ENCODE measurements at places on chromosomes 1 and 21.

GRCh38 chr1:224785622-224786021 is 143.9 kb upstream of the DNAH14 start:
- no peak for DNase-seq

- DNase-seq, result no peak
Observed at GRCh38 chr21:31110430-31110829, 72.2 kb upstream of the KRTAP19-8 start.

DNA sequence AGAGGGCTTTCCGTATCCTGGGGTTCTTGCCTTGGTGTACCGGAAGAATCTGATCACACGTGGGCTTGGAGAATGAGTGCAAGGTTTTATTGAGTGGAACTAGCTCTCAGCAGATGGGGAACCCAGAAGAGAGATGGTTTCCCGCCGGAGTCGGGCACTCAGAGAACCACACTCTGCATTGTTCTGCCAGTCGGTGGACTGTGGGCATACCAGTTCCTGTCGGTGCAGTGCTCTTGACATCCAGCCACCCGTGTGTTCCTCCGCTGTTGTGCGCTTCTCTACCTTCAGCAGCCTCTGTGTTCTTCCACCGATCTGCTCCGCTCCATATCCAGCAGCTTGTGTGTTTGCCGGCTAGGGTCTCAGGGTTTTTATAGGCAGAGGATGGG is 10.8 kb upstream of the PPIE start:
- no peak for DNase-seq

DNA sequence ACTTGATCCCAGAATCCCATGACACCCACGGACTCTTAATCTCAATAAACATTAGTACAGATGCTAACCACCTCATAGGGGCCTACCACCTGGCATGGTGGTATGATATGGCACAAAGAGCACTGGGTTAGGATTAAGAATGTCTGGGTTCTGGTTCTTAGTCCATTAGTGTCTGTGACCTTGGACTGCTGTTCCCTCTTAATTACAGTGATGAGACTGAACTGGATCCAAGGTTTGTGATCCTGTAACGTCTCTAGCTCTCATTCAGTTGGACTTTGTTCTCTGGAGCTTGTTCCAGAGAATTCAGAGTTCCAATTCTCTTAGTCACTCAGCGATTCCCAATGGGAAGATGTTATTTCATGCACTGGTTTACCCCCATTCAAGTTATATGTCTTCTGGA is 23.6 kb upstream of the PIGC start:
- no peak for DNase-seq

DNA sequence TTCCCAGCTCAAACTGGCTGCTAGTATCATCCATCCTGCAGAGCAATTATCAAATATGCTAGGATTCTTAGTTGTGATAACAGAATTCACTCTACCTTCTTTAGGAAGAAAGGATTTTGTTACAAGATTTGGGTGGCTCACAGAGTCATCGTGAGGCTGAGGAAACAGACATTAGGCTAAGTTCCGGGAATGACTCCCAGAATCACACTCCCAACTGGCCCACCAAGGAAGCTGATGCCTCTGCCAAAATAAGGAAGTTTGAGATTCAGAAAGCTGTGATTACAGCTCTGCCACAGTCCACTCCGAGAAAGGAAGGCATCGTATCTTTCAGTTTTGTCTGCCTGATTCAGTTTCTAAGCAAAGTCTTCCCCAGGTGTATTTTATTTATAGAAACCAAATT is 50.6 kb upstream of the LYPLAL1 start:
- no peak for DNase-seq

DNA sequence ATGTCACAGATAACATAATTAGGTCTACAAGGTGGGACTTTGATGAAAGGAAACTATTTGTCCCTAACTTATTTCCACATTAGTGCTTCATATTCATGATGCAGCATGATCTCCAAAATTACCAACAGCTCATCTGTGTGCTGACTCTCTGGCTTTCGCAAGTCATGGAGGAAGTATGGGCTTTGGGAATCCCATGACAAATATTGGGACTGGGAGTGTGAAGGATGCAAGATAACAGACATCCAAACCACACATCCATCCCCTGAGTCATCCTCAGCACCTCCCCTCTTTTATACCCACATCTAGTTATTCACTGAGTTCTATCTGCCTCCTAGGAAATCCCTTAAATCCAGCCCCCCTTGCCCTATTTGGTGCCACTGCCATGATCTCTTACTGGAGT is 102.8 kb upstream of the COL24A1 start:
- DNase-seq, result no peak

GRCh38 chr1:53655931-53656746 is 82.8 kb downstream of the GLIS1 start:
- DNase-seq, result no peak

- DNase-seq, result no peak
Observed at GRCh38 chr1:62725255-62725654, 37.1 kb upstream of the DOCK7 start.

Data from H1 (cell line).